ENCODE measurements at places on chromosomes 11 and 22.
A peak's percentile ranks its signal among the peaks of the same experiment; 100 is the strongest.

- peak; percentile 30 for ATAC-seq
These were observed 13.8 kb downstream of the PLXNB2 start for GRCh38 chr22:50293441-50294318.

DNA sequence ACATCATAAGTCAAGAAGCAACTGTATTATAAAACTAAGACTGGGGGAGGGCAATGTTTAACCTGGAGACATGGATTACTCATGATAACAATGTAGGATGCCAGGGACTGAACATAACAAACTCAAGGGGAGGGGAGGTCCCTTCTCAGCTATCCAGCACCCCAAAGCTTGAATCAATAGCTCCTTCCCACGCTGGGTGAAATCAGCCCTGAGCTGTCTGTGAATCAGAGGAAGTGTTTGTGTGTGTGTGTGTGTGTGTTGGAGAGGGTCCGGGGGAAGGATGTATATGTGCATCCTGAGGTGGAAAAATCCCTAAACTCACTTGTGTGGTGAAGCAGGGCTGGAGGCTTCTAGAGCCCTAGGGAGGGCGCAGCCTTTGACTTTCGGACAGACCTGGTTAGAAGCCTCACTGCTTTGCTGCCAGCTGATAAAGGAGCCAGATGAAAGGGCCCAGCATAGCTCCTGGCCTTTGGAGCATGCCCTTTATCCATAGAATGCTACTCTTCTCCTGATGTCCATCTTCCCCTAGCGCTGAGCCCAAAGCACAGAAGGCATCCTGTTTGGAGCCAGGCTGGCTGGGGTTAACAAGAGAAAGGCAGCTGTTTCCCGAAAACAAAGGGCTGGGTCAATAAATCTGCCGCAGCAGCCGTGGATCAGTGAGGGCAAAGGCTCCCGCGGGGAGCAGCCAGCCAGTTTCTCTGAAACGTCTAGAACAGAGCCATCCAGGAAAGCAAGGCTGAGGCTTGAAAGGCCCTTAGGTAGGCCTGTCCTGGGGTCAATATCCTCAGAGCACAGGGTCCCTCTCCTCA, 35.8 kb downstream of the TNKS1BP1 start:
- ATAC-seq, result no peak

- no peak for ATAC-seq
These were observed 138.9 kb downstream of the MN1 start for GRCh38 chr22:27662359-27663301.

DNA sequence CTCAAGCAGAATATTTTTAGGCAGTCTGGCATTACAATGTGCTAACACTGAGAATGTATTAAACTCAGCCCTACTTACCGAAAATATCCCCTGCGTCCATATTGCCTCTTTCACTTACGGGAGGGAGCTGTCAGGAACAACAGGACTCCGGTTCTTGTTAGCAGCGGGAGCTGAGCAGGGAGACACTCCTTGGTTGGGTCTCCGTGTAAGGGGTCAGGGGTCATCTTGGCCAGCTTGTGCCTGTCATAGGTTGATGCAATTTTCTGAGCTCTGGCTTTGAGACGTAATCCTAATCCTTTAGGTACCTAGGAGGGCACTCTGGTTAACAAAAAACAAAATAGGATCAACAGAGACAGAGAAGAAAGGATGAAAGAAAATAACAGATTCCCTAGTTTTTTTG, 1477.2 kb downstream of the BRD1 start:
- no peak for ATAC-seq

DNA sequence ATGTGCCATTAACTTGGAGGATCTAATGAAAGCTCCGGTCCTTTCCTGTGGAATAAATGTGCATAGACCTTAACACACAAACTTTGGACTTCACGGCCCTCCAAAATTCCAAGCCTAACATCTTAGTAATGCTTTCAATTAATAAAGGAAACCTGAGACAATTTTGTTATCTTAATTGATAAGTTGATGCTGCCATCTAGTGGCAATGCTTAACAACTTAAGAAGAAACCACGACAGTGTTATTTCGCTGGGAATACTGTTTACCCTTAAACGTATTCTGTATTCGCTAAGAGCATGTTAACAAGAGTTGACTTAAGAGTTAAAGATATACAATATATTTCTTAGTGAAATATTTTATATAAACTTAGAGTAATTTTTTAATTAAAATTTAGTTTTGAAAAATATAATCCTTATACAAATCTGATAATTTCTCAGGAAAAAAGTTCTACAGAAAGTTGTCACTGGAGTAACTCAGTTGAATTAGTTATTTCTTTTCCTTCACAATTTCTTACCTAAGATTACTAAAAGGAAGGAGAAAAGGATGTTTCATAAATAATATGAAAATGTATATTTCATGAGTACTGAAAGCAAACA, 35.0 kb upstream of the OR9G4 start:
- ATAC-seq, result no peak

DNA sequence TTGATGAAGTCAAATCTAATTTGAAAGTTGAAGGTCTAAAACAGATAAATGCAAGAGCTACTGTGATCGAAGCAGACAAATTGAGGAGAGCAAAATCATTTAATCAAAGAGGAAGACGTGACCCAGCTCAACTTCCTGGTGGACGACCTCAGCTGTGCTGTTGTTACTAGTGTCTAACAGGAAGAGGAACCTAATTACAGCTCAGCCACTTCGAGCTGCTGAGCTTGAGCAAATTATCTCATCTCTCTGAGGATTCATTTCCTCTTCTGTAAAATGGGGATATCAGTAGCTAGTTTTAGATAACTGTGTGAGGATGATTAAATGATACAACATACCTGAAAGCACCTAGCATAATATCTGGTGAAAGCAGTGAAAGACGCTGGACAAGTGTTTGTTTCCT, 48.6 kb upstream of the OLFML1 start:
- ATAC-seq, result peak; percentile 38

- ATAC-seq, result no peak
These were observed 805.2 kb upstream of the CCDC90B start for GRCh38 chr11:84091212-84091986.

DNA sequence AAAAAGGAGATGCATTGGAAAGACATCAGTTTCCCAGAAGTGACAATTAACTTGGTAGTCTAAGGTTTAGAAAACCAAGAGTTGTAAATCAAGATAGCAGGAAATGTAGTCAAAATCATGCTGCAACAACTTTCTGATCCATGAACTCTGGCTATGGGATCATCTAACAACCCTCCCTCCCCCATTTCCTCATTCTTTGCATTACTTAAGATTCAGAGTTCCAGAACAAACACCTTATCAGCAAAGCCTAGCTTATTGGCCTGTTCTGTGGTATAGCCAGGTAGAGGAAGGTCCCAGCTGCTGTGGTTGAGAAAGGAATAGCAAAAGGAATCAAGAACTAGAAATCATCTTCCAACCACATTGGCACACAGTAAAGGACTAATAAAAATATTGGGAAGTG, 651.1 kb downstream of the METTL15 start:
- no peak for ATAC-seq

DNA sequence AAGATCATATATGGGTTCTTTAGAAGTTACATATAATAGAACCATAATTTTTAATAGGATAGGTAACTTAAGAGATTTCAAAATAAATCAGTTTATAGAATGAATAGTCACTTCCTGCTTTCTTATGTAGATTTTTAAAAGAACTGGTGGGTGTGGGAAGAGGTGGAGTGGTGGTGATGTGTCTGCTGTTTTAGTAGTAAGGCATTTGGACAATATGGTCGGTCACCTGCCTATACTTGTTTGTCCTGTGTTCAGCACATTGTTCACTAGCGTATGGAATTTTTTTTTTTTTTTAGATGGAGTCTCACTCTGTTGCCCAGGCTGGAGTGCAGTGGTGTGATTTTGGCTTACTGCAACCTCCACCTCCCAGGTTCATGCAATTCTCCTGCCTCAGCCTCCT, 39.3 kb downstream of the CCDC81 start:
- no peak for ATAC-seq

DNA sequence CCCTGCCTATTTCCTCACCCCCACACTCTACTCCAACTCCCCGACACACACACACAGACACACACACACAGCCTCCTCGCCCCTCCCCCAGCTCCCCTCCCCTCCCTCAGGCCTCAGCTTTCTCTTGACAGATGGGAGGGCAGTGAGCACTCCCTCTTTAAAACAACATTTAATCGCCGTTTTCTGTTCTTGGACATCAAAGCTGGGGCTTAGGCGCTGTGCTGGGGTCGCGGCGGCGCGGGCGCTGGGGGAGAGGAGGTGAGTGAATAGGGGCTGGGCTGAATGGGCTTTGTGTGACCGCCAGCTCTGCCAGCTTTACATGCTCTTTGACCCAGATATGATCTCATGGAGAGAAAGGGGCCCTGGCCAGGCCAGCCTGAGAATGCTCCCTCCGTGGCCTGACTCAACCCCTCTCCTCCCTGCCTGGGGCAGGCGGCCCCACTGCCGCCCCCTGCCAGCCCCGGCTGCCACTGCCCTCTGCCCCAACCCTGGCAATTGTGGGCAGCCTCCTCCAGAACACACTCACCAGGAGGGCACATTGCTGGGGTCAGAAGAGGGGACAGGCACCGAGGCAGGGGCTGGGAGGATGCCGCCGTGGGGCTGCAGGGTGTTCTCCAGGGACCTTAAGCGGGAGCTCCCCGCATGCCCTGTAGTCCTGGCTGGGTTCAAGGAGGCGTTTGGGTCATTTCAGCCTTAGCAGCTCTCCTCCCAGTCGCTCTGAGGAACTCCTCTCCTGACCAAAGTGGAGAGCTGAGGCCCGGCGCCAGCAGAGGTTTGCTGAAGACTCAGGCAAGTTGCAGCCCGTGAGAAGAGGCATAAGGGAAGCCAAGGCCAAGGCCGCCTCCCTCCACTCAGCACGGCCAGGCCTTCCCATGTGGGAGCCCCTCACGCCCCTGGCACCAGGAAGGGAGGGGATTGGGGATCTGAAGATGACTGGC, 38.3 kb upstream of the NNMT start:
- no peak for ATAC-seq

GRCh38 chr11:130076778-130077481, 7.2 kb downstream of the APLP2 start:
- no peak for ATAC-seq

GRCh38 chr11:104343578-104343977, 179.6 kb upstream of the PDGFD start:
- ATAC-seq, result no peak

DNA sequence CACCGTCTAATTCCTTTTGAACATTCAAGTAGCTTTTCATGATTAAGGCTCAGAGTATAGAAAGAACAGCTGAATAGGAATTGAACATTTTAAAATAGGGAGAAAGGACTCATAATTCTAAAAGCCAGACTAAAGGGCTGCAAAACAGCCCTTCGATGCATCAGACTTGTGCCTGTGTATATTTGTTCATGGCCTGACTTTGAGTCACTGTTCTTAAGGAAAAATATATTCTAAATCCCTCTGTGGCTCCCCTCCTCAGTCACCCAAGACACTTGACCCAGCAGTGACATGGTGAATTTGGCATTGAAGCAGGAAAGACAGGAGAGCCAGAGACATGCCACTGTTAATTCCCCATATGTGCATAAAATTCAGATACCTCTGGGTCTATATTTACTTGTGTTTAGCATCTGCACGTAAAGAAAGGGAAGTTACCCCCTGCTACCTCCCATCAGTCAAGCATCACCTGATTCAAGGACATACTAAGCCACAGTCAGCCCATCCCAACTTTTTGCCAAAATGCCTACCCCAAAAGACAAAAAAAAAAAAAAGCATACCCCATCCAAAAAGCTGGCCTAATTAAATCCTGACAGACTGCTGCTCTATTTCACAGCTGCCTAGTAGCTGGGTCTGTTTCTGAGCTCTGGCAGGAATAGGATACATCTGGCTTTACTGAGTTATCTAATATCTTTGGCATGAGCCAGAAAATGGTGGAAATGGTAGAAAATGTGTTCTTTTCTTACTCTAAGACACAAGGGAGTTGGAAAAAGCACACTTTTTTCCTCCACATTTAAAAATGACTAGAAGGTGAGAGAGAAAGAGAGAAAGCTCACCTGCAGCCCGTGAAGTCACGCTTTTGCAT, 93.5 kb downstream of the COMMD9 start:
- no peak for ATAC-seq

DNA sequence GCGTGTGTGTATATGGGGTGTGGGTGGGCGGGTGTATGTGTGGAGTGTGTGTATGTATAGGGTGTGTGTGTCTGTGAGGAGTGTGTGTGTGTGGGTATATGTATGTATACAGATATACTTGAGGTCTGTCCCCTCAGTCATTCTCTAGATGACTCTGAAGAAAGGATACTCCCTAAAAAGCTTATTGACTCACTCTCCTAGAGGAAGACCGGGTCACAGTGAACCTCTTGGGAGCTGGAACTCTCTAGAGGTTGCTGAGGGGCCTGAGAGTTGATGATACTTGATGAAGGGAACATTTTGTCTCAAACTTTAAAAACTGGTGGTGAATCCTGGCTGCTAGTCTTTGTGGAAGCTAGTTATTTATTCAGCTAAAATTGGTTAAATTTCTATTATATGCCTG, 15.1 kb downstream of the STX3 start:
- ATAC-seq, result no peak

DNA sequence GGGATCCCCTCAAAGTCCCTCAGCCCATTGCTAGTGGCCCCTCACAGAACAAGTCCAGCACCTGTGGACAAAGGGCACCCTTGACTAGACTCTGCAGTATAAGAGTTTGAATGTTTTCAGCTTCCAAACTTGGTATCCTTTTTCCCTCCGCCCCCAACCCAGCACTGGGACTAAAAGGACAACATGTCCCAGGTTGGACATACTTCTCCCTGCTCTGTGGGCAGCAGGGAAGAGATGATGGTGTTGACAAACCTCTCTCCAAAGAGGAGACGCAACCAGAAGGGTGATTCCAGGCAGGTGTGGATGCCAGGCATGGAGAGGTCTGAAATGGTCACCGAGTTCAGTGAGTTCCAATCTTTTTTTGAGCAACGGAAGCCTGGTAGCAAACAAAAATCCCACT, 4.5 kb upstream of the MYOD1 start:
- no peak for ATAC-seq

Data from activated CD4-positive, CD25-positive, alpha-beta regulatory T cell treated with anti-CD3 and anti-CD28 coated beads, Interleukin-2, amount 50 U/mL, for 24 hours (primary cell).